CD4-positive, alpha-beta T cell treated with Interleukin-4 for 4 hours (primary cell): ENCODE measurements at places on chromosomes 1 and 21.
A peak's percentile ranks its signal among the peaks of the same experiment; 100 is the strongest.

DNA sequence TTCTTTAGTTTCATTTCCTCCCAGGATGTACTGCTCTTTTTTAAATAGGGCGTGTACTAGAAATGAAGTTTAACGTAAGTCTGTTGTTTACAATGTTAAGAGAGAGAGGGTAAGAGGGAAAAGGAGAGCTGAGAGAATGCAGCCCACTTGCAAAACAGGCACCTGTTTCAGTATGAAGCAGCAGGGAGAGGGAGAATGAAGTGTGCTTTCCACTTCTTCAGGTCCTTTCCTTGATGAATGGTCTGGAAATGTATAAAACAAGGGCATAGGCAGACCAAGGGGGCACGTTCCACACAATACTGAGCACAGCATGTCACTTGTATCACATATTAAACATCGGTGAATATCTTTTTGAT, 2.0 kb downstream of the KCNA3 start:
- DNase-seq = peak; percentile 80

DNA sequence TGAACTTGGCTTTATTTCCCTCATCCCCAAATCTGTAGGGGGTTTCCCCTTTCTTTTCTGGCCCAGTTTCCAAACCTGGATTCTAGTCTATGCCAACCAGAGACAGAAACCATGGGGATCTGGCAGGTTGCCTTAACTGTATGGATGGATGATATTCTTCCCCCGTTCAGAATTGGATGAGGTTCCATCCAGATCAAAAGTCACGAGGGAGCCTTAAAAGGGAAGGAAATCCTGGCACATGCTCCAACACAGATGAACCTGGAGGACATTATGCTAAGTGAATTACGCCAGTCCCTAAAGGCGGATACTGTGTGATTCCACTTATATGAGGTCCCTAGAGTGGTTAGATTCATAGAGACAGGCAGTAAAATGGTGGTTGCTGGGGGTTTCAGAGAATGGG, 124.4 kb downstream of the HUNK start:
- no peak for DNase-seq

DNA sequence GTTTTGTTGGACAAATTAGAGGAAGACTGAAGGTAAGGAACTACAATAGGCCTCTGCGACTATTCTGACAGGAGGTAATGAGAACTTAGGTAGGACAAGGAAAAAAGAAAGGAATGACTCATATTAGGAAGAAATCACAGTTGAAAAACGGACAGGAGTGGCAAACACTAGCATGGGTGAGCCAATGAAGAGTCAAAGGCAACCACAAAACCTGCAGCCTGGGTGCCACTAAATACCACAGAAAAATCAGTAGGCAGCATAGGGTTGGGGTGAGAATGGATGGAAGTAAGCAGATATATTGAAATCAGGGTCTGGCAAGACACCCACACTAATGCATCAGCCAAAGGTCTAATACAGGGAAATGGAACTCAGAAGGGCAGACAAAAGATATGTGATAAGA, 10.0 kb downstream of the RBM34 start:
- no peak for DNase-seq

GRCh38 chr1:173915596-173915995, 1.5 kb downstream of the SERPINC1 start:
- DNase-seq = no peak

DNA sequence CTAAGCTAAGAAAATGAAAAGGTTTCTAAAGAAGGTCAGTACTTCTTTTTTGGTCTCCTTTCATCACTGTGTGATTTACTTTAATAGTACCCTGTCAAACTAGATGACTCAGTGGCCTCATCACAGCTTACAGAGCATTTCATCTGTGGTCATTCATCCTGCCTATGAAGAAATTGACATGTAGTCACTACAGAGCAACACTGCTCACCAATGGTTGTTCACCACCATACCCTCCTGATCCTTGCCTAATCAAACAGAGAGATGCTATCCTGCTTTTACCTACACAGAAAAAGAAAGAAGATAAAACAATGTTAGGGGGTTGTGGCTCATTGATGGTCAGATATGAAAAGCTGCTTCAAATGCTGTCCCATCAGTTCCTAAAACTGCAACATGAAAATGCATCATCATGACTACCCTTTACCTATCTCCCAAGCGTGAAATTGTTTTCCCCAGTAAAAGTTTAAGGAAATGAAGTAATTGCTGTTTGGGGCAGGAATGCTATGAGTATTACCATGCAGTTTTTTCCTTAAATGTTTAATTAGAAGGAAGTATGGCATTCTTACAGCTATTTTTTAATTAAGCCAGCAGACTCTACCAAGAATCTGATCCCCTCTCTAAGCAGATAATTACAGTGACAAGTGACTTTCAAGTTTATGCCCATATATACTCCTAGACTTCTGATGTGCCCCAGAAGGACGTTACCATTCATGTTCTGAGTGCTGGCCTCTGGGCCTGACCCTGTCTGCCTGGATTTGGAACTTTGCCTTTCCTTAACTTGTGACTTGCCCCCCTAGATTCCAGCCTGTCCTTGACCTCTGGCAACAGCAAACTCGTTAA, 46.1 kb upstream of the FBXO28 start:
- DNase-seq = no peak

DNA sequence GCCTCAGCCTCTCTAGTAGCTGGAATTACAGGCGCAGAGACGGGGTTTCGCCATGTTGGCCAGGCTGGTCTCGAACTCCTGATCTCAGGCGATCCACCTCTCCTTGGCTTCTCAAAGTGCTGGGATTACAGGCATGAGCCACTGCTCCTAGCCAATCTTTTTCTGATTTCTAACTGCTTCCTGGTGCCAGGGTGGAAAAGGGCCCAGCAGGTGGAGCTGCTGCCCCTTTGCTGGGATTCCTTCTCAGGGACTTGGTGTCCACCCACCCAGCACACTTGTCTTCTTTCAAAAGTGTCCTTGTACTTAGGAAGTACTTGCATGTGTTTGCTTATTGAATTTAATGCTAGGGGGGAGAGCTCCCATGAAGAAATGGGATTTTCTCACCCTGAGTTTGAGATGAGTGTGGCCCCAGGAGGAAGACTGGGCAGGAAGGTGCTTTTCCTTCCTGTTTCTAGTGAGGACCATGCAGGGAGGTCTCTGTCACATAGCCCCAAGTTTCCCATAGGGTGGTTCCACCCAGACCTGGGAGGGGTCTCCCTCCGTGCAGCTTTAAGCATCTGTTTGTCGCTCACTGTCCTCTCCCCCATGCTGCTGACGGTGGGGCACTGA, 14.2 kb downstream of the UTP11 start:
- DNase-seq = peak; percentile 28

DNA sequence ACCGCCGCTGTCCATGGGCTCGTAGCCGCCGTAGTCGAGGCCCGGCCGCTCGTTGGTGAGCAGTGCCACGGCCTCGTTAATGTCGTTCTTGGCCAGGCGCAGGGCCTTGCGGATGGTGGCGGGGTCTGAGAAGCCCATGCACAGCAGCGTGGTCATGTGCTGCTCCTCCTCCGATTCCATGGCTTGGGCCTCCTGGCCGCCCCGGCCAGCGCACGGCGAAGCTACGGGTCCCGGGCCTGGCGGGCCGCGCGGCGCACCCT, 300 bp downstream of the USP24 start:
- DNase-seq = no peak

DNA sequence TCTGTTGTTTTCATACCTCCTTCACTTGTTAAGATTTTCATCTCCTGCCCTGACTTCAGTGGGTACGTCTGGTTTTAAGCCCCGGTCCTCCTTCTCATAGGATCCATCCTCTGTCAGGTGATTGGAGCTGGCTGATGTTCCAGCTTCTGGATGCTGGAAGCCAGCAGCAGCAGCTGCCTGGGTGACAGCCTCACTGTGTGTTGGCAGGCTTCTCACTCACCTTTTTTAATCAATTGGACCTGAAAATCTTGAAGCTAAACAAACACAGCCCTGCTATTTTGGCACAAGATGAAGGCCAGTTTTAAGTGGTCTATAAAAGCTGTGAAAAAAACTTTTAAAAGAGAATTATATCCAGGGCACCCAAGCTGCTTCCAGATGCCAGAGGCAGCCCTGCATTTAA, 181.0 kb downstream of the DISC1 start:
- no peak for DNase-seq

- DNase-seq = no peak
Measured at GRCh38 chr1:15671430-15671829, 12.7 kb upstream of the PLEKHM2 start.

GRCh38 chr1:228695015-228695955, 40.0 kb upstream of the RHOU start:
- DNase-seq = no peak

DNA sequence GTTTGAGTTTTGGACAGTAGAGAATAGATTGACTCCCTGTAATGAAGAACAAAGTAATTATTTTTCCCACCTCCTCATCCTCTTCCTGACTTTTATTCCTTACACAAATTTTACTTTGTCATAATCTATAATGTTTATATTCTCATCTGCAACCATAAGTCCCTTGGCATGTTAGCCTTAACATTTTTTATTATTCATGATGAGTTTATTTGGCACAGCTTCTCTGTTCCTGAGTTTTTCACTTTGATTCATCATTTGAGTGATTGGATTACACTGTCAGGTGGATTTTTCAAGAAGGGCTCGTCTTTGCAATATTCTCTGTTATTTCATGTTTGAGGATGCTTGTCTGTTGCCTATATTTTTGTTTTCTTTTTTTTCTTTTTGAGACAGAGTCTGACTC, 35.7 kb downstream of the TNFRSF8 start:
- DNase-seq = no peak

- DNase-seq = no peak
Measured at GRCh38 chr1:20733360-20733975, 965 bp upstream of the SH2D5 start.

DNA sequence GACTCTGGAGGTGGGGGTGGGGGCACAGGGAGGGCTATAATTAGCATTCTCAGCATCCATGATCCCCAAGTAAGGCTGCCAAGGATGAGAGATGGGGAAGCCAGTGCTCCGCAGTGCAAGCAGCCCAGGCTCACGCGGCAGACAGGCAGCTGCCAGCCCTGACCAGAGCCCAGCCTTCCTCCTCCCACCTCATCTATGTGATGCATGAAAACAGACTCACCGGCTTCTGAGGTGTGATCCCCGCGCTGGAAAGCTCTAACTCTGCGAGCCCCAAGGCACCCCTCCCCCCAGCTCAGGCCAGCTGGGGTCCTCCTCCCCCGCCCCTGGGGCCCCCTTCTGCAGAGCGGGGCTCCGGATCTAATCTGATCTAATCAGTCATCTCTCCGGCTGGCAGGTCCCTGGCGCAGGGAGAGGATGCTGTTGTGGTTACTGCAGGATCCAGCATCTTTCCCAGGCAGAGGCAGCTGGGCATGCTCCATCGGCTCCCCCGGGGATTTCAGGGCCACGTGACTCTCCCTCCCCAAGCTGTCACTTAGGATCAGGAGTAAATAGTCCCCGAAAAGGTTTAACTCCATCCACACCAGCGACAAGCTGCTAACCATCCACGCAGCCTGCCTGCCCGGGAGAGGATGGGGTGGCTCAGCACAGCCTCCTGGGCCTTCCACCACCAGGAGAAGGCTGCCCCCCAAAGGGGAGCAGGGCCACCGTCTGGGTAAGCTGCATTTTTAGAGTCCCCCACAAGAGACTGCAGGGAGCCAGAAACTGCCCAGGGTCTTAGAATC, at the start of gene PLEKHA6:
PLEKHA6 (minus strand) TSS at position 456 of the 782 bp plus-strand sequence. CDS start 86,202 bp downstream, outside the sequence.
- DNase-seq = no peak

- no peak for DNase-seq
Measured at GRCh38 chr1:28326515-28326914, 2.3 kb upstream of the MED18 start.

- DNase-seq = no peak
Measured at GRCh38 chr1:43052786-43053439, 94.2 kb upstream of the SLC2A1 start.

- peak; percentile 61 for DNase-seq
Measured at GRCh38 chr1:89069951-89070350, 4.9 kb upstream of the GBP1 start.

DNA sequence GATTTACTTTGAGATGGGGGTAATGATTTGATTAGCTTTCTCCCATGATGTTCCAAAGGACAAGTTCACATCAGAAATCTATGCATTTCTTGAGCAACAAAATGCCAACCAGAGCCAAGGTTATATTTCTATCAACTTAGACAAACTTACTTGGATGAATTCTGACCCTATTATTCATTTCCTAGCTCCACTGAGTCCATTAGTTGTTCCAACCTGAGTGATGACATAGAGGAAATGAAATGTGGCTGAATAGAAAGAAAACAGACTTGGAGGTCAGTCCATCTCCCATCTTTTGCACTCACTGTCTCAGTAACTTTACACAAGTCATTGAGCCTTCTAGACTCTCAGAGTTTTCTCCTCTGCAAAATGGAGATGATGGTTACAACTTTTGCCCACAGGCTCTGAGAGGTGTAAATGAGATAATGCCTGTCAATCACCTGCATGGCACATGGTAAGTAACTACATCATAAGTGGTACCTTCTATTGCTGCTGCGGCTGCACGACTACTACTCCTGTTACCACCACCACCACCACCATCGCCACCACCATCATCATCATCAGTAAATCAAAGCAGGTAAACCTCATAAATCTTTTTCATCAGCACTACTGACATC, 98.2 kb downstream of the PTPN14 start:
- DNase-seq = no peak

DNA sequence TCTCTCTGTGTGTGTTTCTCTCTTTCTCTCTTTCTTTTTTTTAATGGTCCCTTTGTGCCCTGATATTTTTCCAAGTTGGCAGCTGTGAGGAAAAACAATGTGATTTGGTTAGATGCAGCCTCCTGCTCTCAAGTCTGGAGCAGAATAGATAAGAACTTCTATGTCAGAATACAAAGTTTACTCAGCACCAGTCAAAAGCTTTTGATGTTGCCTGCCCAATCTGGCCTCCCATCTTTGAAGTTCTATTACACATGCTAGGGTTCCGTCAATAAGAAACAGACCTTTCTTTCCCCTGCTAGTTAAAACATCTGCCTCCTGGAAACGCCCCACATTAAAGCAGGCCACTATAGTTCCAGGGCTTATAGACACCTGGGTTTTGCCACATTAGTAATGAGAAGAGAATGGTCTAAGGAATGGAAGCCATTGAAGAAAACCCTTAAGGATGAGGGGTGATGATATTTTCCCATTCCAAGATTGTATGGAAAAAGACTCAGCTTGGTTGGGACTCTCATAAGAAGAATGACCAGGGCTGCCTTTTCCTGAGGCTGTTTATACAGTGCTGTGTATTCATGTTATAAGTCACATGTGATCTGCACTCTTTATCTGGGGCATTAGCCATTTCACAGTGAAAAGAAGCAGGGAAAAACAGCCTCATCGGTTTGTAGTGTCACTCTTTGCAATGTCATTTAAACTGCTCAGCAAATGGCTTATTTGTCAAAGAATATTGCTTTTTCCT, 414.7 kb upstream of the PROX1 start:
- DNase-seq = no peak

GRCh38 chr1:207284209-207284897, 37.1 kb upstream of the CD55 start:
- DNase-seq = no peak

GRCh38 chr1:177770096-177770495, 199.8 kb downstream of the SEC16B start:
- no peak for DNase-seq

DNA sequence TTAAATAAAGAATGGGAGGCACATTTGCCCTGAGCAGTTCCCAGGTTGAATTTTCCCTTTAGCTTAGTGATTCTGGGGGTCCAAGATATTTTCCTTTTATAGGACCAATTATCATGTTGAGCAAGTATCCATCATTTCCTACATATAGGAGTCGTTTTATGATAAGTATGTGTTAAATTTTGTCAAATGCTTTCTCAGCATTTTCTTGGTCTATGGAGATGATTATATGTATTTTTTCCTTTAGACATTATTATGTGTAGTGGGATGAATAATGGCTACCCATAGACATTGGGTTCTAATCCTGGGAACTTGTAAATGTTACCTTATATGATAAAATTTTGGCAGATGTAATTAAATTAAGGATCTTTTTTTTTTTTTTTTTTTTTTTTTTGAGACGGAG, 128.7 kb downstream of the LMO4 start:
- DNase-seq = no peak
